Stimulated activated naive CD8-positive, alpha-beta T cell treated with anti-CD3 and anti-CD28 coated beads, Interleukin-15, Interleukin-2, amounts not matched to agents 100 U/mL and 50 U/mL, for 24 hours (primary cell): ENCODE measurements at places on chromosomes 4 and X.

- peak; percentile 24 for DNase-seq
Observed at GRCh38 chrX:8988446-8988845, 45.5 kb downstream of the FAM9B start.

GRCh38 chrX:131565909-131566308, 22.0 kb downstream of the OR13H1 start:
- no peak for DNase-seq

DNA sequence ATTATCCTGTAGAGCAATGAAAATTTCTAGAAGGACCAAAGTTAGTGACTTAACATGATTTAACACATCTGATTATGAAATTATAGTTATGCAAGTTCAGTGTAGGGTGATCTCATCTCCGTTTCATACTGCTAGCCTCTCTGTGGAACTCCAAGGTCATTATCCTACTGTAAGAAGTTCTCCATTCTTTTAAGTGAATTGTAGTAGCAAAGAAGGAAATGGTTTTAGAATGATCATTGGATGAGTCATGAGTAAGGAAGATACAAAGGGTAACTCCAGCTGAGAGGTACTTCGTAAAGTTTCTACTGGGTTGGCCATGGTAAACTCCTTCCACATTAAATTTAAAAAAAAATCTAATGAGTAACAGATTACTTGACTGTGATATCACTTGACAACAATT, 215.0 kb upstream of the GIMD1 start:
- no peak for DNase-seq

DNA sequence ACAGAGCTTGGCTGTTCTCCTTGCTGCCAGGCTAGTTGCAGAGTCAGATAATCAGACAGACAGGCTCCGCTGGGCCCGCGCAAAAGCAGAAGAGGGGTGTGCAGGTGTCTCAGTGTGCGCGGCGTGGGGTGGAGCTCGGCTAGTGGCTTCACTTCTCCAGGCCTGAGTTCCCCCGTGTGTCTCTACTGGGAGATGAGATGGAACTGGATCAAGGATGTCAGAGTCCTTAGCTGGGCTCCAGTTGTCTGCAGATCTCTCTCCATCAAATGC, 21.1 kb downstream of the HTRA3 start:
- DNase-seq: no peak
